Activated CD4-positive, alpha-beta memory T cell treated with anti-CD3 and anti-CD28 coated beads for 36 hours (primary cell): ENCODE measurements at places on chromosomes 6 and 20. TPM values are rescaled to one million over a fixed set of nuclear protein-coding genes. Genes with fewer than 3 reads are reported as not detected.

Gene PRL
- total RNA-seq = not detected

DNA sequence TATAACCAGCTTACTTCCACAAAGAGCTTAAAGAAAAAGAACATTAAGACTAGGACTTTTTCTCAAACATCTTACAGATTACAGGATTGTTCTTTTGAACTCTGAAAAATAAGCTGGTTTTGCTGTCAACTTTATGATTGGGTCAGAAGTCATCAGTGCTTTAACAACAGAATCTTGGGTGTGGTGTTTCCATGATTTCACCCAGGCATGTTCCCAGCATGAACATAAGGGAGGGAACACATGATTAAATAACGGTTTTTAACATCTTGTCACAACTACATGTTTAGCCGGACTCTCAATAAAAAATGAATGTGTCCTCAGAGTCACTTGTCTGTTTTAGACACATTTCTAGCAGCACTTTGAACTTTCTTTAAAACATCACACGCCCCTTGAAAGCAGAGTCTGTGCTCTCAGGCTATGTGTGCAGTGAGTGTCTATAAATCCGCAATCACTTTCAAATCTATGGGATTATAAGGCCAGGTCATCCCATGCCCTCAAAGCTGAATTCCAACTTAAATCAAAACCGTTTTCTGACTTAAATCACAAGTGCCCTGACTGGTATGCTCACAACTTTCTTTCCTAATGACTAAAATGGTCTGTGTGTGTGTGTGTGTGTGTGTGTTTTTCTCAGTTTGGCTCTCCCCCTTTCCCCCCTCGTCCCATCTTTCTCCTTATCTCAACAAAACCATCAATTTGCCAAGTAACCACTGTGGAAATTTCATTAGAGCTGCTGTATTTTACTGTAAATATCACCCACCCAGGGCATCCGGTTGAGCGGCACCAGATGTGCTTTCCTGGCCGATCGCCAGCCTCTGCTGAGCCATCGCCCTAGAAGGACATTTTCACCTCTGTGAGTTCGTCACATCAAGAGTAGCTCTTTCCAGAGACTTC is 216.8 kb upstream of the DTNBP1 start:
- no peaks in the 10 kb centered on the region for H3K36me3 ChIP-seq
- peaks cover 4% of the 10 kb centered on the region for H3K27me3 ChIP-seq
- H3K4me1 ChIP-seq = peaks cover 42% of the 10 kb centered on the region
- H3K4me3 ChIP-seq = peak overlapping the region; percentile 33

GRCh38 chr6:99838607-99839006 is 155.4 kb downstream of the MCHR2 start:
- no peak overlapping the region for H3K27ac ChIP-seq
- no peak for DNase-seq
- no peaks in the 10 kb centered on the region for H3K36me3 ChIP-seq
- peaks cover 8% of the 10 kb centered on the region for H3K27me3 ChIP-seq

Gene DNAH8
- 0.22 TPM for total RNA-seq

Gene HS3ST5
- total RNA-seq = not detected

- H3K27me3 ChIP-seq = peaks cover 1% of the 10 kb centered on the region
- no peaks in the 10 kb centered on the region for H3K36me3 ChIP-seq
- H3K4me1 ChIP-seq = no peaks in the 10 kb centered on the region
- H3K4me3 ChIP-seq = no peak overlapping the region
- H3K27ac ChIP-seq = no peak overlapping the region
Measured at GRCh38 chr6:82602776-82603175, 239.2 kb downstream of the TPBG start.

GRCh38 chr6:88422831-88423230 is 256.7 kb upstream of the CNR1 start:
- peaks cover 6% of the 10 kb centered on the region for H3K27me3 ChIP-seq
- H3K4me3 ChIP-seq = no peak overlapping the region
- H3K27ac ChIP-seq = no peak overlapping the region
- no peaks in the 10 kb centered on the region for H3K36me3 ChIP-seq
- no peak for DNase-seq

DNA sequence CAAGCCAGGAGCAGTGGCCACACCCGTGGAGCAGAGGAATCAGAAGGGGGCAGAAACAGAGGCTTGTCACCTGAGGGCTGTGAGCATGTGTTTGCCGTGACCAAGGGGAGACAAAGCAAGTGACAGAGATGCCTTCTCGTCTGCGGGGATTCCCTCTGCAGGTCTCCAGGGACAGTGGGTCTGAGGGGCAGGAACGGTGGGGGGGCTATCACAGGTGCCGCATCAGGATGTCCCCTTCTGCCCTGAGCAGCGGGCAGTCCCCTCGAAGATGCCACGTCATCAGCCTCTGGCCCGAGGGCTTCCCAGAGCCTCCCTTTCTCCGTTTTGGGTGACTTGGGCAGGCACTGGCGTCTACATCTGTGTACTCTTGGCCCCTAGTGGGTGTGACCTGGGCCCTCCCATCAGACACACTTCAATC is 338.7 kb downstream of the PREX1 start:
- H3K27me3 ChIP-seq = peaks cover 28% of the 10 kb centered on the region
- no peak overlapping the region for H3K27ac ChIP-seq
- no peak for DNase-seq
- H3K4me1 ChIP-seq = no peaks in the 10 kb centered on the region
- H3K4me3 ChIP-seq = no peak overlapping the region

Gene KCNK5
- 16.5 TPM for total RNA-seq

DNA sequence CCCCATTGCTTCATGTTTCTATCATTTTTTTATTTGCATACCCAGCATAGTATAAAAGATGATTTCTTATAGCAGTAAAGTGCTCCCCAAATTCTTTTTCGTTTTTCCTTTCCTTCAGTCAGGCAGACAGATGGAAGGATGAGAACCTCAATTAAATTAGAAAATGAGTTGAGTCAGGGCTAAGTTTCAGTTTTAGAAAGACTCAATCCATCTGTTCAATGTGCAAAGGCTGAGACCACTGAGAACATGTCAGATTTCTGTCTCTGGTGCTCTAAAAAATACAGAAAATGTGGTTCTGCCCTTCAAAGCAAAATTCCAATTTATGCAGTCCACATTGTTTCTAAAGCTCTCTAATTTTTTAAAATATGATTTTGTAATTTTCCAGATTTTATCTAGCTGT is 257.6 kb upstream of the HS3ST5 start:
- no peaks in the 10 kb centered on the region for H3K4me1 ChIP-seq
- no peaks in the 10 kb centered on the region for H3K36me3 ChIP-seq
- DNase-seq = no peak
- no peaks in the 10 kb centered on the region for H3K27me3 ChIP-seq

GRCh38 chr6:47134476-47135189 is 92.5 kb upstream of the ADGRF1 start:
- peaks cover 2% of the 10 kb centered on the region for H3K27me3 ChIP-seq
- no peak for DNase-seq
- no peaks in the 10 kb centered on the region for H3K4me1 ChIP-seq
- H3K27ac ChIP-seq = no peak overlapping the region
- H3K4me3 ChIP-seq = no peak overlapping the region

DNA sequence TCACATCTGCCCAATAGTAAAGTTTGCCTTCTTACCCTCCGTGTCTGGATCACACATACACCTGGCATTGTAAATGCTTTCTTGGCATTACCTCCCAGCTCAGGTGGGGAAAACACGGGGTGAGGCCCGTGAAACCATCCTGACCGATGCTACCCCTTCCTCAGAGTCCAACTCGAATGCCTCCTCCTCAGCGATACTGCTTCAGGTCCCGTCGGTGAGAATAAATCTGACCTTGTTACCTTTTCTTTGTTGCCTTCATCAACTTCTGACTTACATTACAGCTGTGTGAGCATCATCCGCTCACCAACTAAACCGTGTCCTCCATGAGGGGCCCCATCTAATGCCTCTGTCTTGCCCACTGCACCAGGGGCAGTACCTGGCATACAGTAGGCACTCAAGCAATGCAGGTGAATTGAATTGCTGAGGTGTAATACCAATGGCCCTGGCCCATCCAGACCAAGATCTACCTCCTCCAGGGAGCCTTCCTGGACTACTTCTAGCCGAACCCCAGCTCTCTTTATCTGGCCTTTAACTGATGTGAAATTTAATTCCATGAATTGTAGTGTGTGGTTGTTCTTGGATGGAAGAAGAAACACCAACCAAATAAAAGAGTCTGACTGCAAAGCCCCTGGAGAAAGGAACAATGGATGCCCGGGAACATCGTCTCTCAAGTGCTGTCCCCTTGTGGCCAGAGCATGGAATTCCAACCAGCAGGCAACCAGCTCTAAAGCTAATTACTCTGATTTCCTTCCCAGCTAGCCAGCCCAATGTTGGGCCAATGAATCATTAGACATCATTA is 141.5 kb downstream of the ANKRD60 start:
- H3K27me3 ChIP-seq = peaks cover 9% of the 10 kb centered on the region
- no peaks in the 10 kb centered on the region for H3K36me3 ChIP-seq
- no peak overlapping the region for H3K4me3 ChIP-seq
- H3K27ac ChIP-seq = no peak overlapping the region
- no peaks in the 10 kb centered on the region for H3K4me1 ChIP-seq

DNA sequence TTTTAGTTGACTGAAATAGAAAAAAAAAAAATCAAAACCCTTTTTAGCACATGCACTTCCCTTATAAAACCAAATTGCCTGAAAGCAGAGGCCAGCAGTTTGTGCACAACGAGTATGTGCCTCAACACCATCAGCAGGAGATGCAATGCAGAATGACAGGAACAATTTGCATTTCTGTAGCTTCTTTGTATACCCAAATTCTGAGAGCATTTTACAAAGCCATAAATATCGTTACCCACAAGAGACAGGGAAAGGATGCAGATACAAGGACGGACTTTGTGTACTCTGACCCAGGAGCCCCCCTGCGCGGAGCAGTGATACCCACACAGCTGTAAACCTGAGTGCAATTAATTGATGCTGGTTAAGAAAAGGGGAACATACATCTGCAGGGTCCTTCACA is 285.6 kb downstream of the PRKN start:
- no peak for DNase-seq
- peaks cover 10% of the 10 kb centered on the region for H3K36me3 ChIP-seq
- no peaks in the 10 kb centered on the region for H3K27me3 ChIP-seq

GRCh38 chr6:129516005-129516404 is 194.0 kb downstream of the ARHGAP18 start:
- no peaks in the 10 kb centered on the region for H3K36me3 ChIP-seq
- no peak for DNase-seq
- no peak overlapping the region for H3K4me3 ChIP-seq
- H3K4me1 ChIP-seq = peaks cover 2% of the 10 kb centered on the region

Gene AVP
- not detected for total RNA-seq

Gene CCN6
- total RNA-seq = not detected
